ENCODE measurements at places on chromosomes 16 and 17.

GRCh38 chr16:12601290-12601900 lies 202.3 kb downstream of the CPPED1 start:
- no peak for DNase-seq

DNA sequence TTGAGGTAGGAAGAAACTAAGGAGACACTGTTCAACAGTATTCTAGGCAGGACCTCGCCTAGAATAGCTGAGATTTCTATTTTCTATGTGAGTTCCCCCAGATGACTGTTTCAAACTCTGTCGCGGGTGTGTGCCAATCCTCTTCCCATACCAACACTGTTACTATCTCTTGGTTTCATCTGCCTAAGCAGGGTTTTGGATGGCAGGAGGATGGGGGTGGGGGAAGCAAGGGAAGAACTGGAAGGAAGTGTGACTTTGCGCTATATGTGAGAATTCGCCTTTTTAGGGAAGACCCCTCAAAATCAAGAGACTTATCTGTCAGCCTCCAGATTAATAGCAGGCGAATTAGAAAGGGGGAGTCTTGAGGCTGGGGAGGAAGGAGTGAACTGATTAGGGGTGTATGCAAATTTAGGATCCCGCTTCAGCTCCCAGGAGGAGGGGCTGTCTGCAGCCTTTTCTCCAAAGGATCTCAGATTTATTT lies 521 bp upstream of the G6PC3 start:
- DNase-seq = no peak

DNA sequence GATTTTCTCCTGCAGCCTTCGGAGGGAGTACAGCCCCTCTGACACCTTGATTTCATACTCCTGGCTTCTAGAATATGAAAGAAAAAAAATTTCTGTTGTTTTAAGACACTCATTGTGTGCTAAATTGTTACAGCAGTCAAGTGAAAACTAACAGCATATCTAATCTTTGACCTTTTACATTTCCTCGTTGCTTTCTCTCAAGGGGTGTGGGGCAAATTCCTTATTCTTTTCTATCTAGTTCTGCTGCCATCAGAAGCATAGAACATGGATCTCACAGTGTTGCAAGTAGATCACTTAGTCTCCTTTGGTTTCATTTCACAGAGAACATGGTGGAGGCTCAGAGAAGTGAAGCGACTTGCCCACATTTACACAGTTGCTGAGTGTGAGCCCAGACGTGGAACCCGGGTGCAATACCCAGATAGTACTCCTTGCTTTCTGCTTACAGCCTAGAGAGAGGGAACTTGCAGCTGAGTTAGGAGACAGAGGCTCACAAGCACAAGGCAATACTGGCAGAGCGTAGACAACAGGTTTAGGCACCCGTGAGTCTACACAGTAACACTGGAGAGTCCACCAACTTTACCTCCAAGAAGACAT lies 28.7 kb upstream of the MMD start:
- peak; percentile 37 for DNase-seq

GRCh38 chr16:82497139-82497538 lies 129.6 kb upstream of the CDH13 start:
- no peak for DNase-seq
